NCI-H1105 treated with DMSO at 0.1 percent for 48 hours (cell line): ENCODE measurements at places on chromosomes 1 and 21.

DNA sequence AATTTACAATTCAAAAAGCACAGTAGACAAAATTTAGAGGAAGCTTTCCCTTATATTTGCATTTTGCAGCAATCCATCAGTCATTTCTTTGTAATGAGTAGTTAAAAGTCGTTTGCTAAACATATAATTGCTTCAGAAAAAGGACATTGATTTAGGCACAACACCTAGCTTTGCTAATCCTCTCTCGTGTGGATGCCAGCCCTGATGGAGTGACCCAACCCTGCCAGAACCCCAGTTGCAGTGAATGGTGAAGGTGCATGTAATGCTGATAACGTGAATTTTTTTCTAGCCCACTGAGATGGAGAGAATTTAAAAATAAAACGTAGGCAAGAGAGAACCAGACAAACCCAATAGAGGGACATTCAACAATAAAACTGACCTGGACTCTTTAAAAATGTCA lies 263.4 kb downstream of the GRIK1 start:
- DNase-seq, result no peak

- DNase-seq, result no peak
These were observed 116.5 kb downstream of the C1orf21 start for GRCh38 chr1:184503221-184503749.

- peak; percentile 52 for DNase-seq
These were observed 705 bp downstream of the KHDRBS1 start for GRCh38 chr1:32014199-32014947.

DNA sequence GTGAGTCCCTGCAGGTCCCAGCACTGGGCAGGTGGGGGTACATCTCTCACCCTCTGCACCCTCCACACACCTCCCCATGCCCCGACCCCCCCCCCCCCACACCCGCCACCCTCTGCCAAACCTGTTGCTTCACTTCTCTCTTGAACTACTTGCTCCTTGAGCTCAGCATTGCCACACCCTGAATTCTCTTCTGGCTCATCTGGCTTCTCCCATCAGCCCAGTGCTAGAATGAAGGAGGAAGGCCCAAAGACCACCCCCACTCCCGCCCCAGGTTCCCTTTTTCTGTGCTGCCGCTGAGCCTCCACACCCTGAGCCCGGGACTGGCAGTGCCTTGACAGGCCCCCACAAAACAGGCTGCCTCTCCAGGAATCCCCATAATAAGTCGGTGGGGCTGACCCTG lies 6.4 kb upstream of the TNNI1 start:
- DNase-seq, result no peak

- DNase-seq, result no peak
These were observed 34.7 kb downstream of the IER5 start for GRCh38 chr1:181123173-181123572.

DNA sequence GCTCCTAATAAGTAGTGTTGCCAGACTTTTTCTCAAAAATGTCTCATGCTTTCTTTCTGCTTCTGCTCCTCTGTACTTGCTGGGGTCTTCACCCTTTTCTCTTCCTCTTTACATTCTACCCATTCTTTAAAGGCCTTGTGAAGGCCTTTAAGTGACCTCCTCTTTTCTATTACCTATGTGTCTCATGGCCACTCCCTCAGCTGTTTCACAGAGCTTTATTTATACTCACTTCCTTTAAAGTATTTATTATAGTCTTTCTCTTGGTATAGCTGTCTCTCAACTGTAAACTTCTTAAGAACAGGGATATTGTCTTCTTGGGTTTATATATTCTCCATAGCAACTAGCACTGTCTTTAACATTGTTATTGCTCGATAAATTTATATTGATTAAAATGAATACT lies 792 bp downstream of the GOLPH3L start:
- DNase-seq, result no peak

DNA sequence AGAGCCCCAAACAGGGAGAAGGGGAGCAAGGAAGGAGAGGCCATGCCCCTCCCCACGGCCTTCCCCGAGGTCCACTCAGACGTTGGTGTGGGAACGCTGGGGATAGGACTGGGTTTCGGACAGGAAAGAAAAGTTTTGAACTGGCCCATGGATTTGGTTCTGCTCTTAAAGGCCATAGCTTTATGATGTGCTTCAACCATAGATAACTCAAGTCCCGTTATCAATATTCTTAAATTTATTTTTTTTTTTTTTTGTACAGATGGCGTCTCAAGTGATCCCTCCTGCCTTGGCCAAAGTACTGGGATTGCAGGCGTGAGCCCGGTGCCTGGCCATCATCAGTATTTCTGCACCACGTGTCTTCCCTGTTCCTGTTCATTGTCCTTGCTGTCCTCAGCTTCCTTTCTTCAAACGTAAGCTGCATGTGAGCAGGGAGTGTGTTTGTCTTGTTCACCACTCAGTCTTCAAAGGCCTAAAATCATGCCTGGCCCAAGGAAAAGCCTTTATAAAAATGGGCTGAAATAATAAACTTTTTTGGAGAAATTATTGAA lies 820 bp upstream of the KRTAP10-1 start:
- no peak for DNase-seq

DNA sequence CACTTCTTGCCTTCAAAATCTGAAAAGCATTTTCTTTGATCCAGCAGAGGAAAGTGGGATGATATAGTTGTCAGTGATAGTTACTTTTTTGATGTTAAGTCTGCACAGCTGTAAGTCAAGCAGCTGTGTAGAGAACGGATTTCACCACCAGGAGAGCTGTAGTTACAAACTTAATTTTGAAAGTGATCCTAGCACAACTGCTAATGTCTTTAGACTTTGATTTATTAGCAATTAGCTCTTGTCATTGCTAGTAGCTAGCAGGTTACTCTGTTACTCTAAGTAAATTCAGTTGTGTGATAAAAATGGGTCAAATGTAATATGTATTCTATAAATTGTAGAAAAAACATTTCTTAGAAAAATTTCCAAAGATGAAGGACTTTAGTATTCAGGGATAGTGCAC lies 46.0 kb downstream of the ALG6 start:
- DNase-seq, result no peak

DNA sequence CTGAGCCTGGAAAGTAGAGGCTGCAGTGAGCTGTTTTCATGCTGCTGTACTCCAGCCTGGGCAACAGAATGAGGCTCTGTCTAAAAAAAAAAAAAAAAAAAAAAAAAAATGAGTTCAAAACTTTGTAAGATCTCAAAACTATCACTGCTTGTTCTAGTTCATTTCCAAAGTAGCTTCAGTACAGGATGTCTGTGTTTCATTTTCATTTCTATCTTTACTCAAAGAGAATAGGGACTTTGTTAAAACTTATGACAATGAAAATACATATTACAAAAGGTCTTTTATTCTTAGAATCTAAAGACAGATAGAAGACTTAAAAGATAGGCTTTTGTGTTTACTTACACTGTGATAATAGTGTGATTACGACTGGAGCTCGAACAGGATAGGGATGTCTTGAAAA lies 709.7 kb downstream of the ADGRL2 start:
- no peak for DNase-seq
